Activated CD4-positive, alpha-beta T cell treated with anti-CD3 and anti-CD28 coated beads for 36 hours (primary cell): ENCODE measurements at places on chromosomes 1 and 21. TPM values are rescaled to one million over a fixed set of nuclear protein-coding genes. Genes with fewer than 3 reads are reported as not detected.

The LIPI gene
- total RNA-seq, result not detected

GRCh38 chr1:7993593-7994479, 32.3 kb downstream of the ERRFI1 start:
- DNase-seq, result no peak

The ARHGAP30 gene
- total RNA-seq, result 165 TPM

- DNase-seq, result no peak
These were observed 3.2 kb upstream of the TTLL10 start for GRCh38 chr1:1170215-1171091.
